ENCODE measurements at places on chromosomes 6 and 20.

- DNase-seq = no peak
These were observed 168.1 kb upstream of the HDDC2 start for GRCh38 chr6:125469915-125470314.

DNA sequence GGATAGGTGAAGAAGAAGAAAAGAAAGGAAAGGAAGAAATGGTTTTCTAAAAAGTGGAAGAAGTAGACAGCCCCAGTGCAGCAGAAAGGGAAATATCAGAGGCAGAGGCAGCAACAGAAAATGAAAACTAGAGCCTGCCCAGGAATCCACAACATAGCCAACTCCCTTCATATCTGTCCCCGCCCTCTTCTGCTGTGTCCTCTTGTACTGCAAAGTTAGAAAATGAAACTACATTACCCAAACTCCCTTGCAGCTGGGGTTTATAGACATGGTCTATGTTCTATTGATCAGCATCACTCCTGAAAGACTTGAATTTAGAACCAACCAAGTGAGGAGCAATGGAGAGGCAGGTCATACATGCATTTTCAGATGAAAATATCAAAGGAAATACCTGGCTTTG, 200.5 kb upstream of the PHACTR1 start:
- DNase-seq = no peak

GRCh38 chr20:43789593-43789992, 62.8 kb upstream of the GTSF1L start:
- no peak for DNase-seq

- DNase-seq = no peak
These were observed 106.7 kb downstream of the PRDM1 start for GRCh38 chr6:106192824-106193223.

GRCh38 chr6:157185171-157185570, 138.1 kb downstream of the TMEM242 start:
- no peak for DNase-seq

- no peak for DNase-seq
These were observed 12.0 kb downstream of the SLC12A5 start for GRCh38 chr20:46040902-46041535.

GRCh38 chr6:140045116-140045515, 670.7 kb upstream of the CITED2 start:
- no peak for DNase-seq

GRCh38 chr20:50309280-50309763, 118.7 kb downstream of the CEBPB start:
- no peak for DNase-seq

DNA sequence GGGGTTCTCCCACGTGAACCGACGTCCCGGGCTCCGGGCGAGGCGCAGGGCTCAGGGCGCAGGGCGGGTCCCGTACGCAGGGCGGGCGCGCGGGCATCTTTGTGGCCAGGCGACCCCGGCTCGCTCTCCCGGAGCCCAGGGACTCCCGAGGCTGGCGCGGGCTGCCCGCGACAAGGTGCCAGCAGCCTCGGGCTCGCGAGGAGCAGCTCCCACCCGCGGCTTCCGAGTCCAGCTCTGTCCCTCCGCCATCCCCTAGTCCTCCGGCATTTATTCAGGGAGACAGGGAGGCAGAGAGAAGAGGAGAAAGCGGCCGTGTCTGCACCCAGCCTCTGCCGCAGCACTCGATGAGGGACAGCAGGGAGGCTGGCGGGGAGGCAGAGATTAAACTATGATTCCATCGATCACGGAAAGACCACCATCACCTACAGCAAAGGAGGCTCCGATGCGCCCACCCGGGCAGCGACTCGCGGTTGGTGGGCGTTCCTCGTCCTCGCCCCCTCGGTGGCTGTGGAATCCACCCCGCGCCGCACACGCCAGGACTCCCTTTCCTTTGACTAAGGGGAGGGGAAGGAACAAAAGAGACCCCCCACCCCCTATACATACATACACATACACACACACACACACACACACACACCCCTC, 1.1 kb downstream of the RGS17 start:
- no peak for DNase-seq

GRCh38 chr6:19719691-19720128, 117.5 kb upstream of the ID4 start:
- no peak for DNase-seq

- DNase-seq = no peak
These were observed 103.1 kb downstream of the TCP11 start for GRCh38 chr6:35038076-35038475.

DNA sequence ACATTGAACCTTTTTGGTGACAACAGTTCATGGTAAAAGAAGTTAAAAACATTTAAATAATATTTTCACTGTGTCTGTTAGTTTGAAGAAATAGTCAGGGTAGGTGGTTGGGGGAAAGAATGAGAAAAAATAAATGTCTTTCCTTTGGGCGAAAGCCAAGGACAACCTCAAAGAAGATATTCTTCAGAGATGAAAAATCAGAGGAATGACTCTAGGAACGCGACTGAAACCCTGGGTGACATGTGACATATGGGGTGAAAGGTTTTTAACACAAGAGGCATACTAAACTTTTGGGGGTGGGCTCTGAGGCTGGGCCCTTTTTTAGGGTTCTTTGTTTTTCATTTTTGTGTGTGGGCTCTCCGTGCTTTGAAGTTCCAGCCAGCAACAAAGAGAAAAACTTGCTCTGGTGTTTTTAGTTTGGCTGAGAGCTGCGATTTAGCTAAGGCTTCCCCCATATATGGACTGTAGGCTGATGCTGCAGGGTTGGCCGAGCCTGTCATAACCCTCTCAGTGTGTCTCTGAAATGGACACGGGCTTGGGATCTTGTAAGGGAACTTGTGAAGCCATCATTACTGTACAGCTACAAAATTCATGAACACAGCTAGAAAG, 610.1 kb upstream of the ARID1B start:
- DNase-seq = no peak

- no peak for DNase-seq
These were observed 39.2 kb downstream of the MUC22 start for GRCh38 chr6:31049518-31049917.

GRCh38 chr6:26331218-26332073, 33.6 kb upstream of the BTN3A2 start:
- DNase-seq = no peak

DNA sequence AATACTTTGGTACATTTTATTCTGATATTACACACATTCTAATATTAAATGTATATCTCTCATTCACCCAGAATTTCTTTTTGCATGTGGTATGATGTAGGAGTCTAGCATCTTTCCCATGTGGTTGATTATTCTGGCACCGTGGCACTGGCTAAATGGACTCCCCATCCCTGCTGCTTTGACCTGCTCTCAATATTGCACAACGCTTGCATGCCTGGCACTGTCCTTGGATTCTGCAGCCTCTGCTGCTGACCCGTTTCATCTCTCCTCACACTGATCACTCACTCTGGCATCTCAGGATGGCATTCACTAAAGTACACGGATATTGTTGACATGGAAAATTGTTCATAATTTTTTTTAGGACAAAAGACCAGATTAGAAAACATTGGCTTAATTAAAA, 11.5 kb upstream of the DACT2 start:
- no peak for DNase-seq

DNA sequence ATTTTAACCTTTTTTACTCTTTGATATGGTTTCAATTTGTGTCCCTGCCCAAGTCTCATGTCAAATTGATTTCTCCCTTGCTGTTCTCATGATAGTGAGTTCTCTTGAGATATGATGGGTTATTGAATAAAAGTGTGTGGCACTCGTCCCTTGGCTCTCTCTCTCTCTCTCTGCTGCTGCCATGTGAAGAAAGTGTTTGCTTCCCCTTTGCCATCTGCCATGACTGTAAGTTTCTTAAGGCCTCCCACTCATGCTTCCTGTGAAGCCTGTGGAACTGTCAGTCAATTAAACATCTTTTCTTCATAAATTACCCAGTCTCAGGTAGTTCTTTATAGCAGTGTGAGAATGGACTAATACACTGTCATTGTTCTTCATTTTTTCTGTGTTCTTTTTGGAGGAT, 48.5 kb downstream of the LIN28B start:
- DNase-seq = no peak

GRCh38 chr6:153140299-153140698, 9.2 kb upstream of the RGS17 start:
- DNase-seq = no peak

DNA sequence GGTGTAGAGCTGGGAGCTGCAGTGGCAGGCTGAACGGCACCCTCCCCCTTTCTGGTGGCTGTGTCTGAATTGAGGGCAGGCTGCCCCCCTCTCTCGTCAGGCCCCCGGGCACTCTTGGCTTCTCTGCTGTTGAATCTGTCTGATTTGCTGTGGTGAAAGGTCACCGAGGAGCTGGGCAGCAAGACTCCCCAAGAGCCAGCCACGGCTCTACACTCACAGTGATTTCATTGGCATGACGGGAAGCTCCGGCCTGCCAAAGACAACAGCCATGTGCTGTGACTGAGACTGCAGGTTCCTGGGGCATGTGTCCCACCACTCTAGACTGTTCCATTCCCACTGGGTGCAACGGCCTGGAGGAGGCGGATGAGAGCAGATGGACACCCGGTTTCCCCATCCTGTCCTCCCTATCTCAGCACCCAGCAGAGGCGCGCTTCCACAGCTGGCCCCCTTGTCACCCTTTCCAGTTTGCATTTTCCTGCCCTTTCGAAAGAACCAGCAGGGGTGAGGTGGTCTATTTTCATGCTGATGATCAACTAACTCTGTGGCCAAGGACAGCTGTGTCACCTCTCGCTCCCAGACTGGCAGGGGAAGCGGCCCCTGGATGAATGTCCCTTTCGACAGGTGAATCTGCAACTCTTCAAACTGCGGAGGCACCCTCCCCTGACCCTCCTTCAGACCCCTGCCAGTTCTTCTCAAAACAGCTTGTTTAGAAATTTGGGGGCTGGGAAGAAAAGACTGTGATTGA, 2.2 kb downstream of the APCDD1L start:
- DNase-seq = no peak

- DNase-seq = no peak
These were observed 86.9 kb downstream of the MLIP start for GRCh38 chr6:54198134-54198533.

DNA sequence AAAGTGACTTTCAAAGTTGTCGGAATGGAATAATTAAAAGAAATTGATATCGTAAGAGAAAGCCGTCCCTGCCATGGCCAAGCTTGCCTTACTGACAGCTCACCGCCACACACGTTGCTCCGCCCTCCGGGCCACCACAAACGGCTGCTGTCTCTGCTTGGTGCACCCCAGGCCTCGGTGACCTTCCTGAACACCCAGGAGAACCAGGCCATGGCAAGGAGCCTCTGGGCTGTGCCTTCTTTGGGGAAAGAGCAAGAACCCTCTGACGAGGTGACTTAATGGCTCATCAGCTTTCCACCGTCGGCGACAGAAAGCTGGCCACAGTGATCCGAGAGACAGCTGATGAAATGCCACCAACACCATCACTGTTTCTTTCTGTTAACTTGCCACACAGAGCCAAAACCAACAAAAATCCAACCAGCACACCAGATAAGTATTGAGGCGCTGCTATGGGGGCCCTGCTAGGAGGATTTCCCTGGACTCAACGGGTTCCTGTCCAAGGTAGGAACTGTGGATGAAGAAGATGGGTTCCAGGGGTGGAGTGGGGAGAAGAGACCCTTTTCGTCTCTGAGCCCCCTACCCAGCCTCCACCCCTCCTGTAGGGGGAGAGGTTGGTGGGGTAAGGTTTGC, 61.4 kb downstream of the NPEPL1 start:
- DNase-seq = no peak

- no peak for DNase-seq
These were observed 90.0 kb downstream of the CD2AP start for GRCh38 chr6:47567586-47567985.

DNA sequence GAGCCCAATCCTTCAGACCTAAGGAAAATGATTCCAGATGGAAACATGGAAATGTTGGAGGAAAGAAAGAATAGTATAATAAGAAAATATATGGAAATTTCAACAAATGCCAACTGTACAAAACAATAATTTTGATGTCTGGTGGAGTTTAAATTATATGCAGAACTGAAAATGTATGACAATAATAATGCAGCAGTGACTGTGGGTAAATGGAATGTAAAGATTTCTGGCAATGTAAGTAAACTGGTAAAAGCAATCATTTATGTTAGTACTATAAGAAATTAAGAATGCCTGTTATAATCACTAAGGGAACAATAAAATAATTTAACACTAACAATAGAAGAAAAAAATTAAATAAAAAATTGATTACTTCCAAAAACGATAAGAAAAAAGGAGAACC, 89.0 kb downstream of the EDN1 start:
- no peak for DNase-seq

DNA sequence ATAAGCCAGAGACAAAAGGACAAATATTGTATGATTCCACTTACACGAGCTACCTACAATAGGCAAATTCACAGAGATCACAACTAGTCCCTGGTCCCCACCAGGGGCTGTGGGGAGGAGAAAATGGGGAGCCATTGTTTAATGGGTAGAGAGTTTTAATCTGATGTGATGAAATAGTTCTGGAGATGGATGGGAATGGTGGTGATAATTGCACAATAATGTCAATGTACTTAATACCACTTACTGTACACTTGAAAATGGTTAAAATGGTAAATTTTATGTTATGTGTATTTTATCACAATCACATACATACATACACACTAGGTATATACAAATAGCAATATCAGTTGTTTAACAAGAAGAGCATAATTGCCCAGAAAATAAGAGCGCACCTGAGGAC, 24.3 kb upstream of the GSTA3 start:
- DNase-seq = no peak

DNA sequence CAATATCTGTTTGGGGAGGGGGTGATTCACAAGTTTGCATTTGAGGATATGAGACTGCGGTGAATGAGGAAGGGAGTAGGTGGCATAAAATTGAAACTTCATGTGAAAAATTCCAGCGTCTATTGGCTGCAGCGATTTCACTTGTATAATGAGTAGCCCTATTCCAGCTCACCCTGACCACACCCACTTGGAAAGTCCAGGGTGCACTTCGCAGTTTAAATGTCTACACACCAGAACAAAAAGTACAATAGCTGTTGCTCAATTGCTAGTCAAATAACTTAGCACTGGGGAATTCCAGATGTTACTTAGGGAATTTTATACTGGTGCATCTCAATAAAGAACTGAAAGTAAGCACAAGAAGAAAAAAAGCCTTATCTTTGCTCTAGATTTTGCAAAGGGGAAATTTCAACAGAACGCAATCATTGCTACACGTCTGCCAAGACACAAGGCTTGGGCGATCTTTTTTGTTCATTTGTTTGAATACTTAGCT, 6.3 kb downstream of the TNFAIP3 start:
- DNase-seq = peak; percentile 64

All from stimulated activated CD8-positive, alpha-beta memory T cell treated with anti-CD3 and anti-CD28 coated beads, Interleukin-15, amount 100 ng/mL, for 4 hours (primary cell).